DMS153 (cell line): ENCODE measurements at places on chromosomes 12 and 14.

- no peak for DNase-seq
Measured at GRCh38 chr12:113002155-113002554, 23.8 kb downstream of the OAS2 start.

GRCh38 chr12:14999695-15000365 is 27.0 kb downstream of the PDE6H start:
- no peak for DNase-seq

DNA sequence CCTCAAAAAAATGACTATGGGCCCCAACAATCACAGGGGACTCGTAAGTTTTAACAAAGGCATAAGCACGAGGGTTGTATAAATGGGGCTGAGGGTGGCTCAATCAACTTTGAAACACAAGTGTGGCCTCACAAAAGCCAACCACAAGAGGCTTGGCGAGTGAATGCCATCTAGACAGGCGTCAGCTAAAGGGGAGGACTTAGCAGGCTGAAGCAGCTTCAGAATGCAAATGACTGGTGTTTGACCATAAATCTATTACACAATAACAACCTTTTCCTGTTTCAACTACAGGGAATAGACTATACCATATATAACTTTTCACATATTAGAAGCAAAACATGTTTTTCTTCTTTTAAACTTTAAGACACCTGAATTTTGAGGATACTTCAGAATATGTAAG is 777.9 kb downstream of the FSCB start:
- DNase-seq: no peak

- peak; percentile 33 for DNase-seq
Measured at GRCh38 chr14:93959239-93960107, 16.9 kb downstream of the ASB2 start.

DNA sequence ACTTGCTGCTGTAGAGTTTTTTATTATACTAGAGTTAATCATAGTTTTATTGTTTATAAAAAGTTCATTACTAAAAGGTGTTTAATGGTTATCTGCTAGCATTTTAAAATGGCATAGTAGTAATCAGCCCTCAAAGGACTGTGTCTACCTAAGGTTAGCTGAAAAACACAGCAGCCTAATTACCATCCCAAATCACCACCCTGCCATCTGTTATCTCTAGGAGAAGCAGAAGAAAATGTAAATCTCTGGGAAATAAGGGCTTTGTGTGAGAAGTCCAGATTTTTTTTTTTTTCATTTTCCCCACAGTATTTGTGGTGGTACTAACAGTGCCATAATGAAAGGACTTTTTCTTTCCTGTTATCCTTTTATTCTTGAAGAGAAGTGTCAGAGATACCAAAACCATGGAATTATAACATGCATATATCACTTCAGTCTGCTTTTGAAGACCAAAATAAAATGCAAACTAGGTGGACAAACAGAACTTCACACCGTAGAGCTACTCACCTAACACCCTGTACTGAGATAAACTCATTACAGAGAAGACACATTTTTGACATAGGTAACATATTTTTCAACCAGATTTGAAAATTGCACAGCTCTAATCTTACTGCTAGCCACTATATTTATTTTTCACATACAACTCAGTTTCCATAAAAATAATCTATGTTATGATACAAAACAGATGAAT is 876.2 kb downstream of the C12orf50 start:
- no peak for DNase-seq

GRCh38 chr14:50719911-50720759 is 52.0 kb upstream of the SAV1 start:
- no peak for DNase-seq

- no peak for DNase-seq
Measured at GRCh38 chr12:46402451-46402850, 29.9 kb upstream of the SLC38A2 start.

GRCh38 chr14:53696217-53696965 is 260.2 kb downstream of the BMP4 start:
- no peak for DNase-seq
